ENCODE measurements at places on chromosomes 2 and 18.

GRCh38 chr2:191167766-191168165 lies 17.0 kb upstream of the STAT4 start:
- DNase-seq = peak; percentile 91

- DNase-seq = no peak
These were observed 310.7 kb upstream of the MYT1L start for GRCh38 chr2:2641541-2642410.

GRCh38 chr2:54289917-54290316 lies 33.9 kb upstream of the TSPYL6 start:
- DNase-seq = no peak

DNA sequence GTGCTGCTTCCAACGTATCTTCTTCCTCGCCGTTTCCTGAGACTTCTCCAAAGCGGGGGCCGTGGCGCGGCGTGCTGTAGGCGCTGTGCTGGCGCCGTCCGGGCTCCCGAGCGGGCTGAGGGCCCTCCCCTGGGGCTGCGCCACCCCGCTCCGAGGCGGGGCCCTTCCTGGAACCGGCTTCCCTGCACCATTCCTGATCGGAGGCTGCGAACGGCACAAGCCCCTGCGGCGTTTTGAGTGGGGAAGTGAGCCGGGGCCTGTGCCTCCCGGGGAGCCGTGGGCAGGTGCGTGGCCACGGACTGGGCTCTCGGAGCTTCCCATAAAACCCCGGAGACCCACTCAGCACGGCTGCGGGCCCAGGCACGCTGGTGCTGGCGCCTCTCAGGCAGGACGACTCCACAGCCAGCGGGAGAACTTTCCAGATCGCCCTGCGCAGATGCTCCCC lies 74.7 kb downstream of the PSMG2 start:
- no peak for DNase-seq

DNA sequence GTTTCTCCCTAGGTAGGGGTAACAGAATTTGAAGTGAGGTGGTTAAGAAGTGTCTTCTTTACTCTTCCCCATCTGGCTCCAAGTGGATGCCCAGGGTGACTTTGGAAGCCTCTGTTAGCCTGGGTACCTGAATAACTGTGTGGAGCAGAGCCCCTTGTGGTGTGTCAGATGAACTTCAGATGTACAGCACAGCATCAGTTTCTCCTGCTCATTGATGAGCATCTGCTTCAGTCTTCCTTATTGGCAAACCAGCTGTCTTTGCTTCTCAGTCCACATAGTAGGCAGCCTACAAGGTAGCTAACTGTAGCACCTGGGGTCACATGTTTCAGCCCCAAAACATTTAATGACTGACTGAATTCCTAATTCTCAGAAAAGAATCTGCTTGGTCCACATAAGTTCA lies 56.2 kb upstream of the ATP8B1 start:
- peak; percentile 28 for DNase-seq

GRCh38 chr2:55111570-55112228 lies 61.4 kb upstream of the RTN4 start:
- DNase-seq = peak; percentile 97

DNA sequence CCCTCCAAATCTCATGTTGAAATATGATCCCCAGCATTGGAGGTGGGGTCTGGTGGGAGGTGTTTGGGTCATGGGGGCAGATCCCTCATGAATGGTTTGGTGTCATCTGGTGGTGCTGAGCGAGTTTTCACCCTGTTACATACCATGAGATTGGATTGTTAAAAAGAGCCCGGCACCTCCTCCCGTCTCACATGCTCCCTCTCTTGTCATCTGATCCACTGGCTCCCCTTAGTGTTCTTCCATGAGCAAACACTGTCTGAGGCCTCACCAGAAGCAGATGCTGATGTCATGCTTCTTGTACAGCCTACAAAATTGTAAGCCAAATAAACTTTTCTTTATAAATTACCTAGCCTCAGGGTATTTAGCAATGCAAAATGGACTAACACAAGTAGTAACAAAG lies 405.0 kb upstream of the SLC39A10 start:
- DNase-seq = no peak

DNA sequence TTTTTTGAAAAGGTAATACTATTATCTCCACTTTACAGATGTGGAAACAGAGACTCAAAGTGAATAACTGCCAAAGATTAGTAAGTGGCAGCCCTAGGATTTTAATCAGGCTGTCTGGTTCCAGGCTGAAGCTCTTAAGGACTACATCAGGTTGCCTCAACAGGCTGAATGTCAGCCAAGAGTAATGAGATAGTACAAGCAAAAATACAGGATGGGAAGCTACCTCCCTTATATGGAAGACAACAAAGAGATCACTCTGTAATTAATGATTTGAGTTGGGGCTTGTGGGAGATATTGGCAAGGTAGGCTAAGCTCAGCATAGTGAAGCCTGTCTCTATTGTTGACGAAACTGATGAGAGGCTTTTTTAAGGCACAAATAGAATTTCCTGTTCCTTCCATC lies 323.1 kb downstream of the KCNJ3 start:
- no peak for DNase-seq

DNA sequence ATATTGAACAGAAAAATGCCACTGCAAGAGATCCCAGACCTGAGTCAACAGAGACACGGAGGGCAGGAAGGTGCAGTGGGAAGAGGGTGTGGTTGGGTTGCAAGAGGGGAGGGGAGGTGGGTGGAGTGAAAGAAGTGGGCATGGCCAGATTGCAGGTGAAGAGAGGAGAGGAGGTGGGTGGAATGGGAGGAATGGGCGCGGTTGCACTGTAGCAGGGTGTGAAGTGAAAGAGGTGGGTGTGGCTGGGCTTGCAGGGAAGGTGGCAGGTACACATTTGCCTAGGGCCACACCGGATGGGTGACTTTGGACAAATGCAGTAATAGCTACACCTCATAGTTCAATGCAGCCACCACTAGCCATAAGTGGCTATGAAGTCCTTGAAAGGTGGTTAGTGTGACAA lies 71.1 kb downstream of the DOCK10 start:
- no peak for DNase-seq

- no peak for DNase-seq
These were observed 274.2 kb upstream of the LRRTM4 start for GRCh38 chr2:77796397-77796796.

DNA sequence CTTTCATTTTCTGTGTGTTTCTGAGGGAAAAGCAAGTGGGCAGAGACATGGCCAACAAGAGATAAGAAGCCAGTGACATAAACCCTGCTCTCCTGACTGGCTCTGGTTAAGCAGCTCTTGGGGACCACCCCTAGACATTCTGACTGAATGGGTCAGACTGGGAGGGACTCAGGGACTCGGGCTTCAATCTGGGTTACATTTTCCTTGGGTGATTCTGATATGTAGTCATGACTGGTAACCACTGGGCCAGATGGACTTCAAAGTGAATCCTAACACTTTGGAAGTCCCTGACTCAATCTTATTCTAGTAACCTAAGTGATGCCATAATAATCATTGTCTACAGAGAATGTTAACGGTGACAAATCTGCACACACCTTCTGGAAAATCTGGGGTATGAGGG lies 397.8 kb downstream of the NBAS start:
- DNase-seq = peak; percentile 20

DNA sequence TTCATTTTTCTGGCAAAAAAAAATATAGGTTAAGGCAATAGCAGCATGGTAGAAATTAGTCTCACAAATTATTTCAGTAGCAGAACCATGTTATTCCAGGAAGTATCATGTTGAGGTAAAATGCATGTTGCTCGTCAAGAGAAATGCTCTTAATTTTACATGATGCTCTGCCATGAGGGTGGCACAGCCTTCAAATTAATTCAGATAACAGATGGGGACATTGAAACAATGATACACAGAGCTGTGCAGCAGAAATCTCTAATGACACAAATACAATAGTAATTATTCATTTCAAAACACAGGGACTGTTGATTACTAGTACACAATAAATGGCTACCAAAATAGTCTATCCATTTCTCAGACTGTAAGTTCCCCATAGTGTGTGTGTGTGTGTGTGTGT lies 24.8 kb downstream of the GAREM1 start:
- no peak for DNase-seq

DNA sequence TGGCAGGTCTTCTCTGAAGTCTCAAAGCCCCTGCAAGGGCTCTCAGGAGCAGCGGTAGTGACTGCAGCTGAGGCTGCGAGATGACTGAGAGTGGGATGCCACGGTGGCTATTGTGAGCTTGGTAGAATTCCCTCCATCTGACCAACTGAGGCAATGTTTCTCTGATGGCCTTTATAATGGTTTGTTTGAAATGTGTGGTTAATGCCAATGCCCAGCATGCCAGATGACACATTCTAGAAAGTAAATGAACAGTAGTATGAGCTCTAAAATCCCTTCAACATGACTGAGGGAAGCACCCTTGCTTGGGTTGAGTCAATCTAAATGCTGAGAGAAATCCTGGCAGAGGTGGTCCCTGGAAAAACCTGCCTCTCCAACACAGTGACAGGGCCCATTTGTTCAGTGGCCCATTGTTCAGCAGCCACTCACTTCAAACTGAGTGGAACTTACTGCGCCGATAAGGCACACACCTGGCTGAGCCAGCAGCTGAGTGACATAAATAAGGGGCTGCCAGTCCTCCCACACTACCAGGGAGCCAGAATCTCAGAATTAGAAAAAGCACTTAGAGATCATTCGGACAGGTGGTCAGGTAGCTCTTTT lies 31.7 kb downstream of the SULT1C2 start:
- no peak for DNase-seq

- DNase-seq = no peak
These were observed 1.3 kb upstream of the ACOXL start for GRCh38 chr2:110731064-110731463.

DNA sequence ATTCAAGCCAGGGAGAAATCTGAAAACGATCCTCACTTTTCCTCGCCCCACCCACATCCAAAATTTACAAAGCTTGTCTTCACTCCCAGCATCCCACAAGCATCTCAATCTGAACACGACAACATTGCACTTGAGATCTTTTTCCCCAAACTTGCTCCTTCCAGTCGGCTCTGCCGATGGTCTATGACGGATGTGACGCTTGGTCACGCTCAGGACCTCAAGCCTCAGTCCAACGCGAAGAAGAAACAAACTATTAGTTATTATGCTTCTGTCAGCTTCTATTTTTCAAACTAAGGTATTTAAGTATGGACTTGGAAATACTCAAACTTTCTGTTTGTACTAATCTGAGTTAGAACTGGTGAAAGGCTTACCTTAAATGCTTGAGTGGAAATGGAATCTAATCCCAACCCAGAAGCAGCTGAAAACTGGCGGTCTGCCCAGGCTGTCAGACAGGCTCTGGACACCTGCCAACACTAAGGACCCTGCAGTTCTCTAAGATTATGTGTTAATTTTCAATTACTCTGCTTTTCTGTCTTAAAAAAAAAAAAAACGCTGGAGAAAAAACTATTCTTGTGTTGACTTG lies 132.1 kb upstream of the DNMT3A start:
- DNase-seq = peak; percentile 48

GRCh38 chr18:49096021-49096420 lies 145.3 kb upstream of the SMAD7 start:
- no peak for DNase-seq

DNA sequence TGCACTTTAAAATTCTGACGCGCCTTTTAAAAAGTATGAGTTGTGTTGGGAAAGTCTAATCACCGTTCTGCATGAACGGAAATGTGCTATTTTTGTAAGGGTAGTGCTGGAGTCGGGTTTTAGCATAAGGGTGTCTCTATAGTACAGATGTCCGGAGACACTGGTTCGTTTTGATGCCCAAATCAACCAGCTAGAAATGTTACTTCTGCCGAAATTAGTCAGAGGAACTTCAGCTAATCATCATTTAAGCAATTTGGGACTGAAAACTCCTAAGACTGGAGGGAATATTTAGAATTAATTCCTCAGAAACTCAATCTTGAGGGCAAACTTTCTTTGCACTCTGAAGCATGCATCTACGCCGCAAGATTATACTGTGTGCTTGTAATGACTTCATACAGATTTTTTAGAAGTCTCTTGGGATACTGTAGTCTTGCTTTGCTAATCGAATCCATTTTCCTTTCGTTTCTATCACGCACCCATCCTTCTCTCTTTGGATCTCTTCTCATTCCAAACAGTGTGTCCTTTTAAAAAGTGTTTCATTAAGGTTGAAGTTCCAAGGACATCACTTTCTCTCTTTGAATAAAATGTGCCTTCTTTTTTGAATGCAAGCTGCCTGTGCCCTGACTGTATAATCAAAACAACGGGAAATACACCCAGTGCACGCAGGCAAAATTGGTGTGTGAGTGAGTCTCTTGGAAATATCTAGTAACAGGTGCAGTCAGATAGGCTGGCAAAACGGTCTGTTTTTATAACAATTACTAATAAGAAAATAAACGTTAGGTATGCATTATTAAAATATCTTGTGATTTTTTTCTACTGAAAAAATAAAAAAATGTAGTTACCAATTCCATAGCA lies 270.9 kb upstream of the TCF4 start:
- peak; percentile 73 for DNase-seq

- no peak for DNase-seq
These were observed 45.1 kb downstream of the LBH start for GRCh38 chr2:30276455-30276911.

DNA sequence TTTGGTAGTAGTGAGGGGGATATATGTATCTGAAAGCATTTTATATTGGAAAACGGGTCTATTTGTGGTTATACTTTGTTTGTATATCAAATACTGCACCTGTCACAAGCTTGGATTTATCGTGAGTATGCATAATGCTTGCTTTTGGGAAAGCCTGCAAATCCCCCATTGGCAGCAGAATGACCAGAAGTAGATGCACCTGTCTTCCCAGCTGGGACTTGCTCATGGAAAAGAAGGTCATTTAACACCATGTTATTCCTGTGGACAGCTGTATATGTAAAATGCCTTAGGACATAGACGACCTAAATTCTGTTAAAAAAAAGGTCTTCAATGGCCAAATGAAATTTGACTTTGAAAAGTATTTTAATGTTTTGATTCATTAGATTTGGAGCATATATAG lies 599.4 kb downstream of the XIRP2 start:
- no peak for DNase-seq

- no peak for DNase-seq
These were observed 44.2 kb downstream of the RRM2 start for GRCh38 chr2:10166676-10167292.

GRCh38 chr2:124267794-124268193 lies 242.7 kb downstream of the CNTNAP5 start:
- peak; percentile 84 for DNase-seq

DNA sequence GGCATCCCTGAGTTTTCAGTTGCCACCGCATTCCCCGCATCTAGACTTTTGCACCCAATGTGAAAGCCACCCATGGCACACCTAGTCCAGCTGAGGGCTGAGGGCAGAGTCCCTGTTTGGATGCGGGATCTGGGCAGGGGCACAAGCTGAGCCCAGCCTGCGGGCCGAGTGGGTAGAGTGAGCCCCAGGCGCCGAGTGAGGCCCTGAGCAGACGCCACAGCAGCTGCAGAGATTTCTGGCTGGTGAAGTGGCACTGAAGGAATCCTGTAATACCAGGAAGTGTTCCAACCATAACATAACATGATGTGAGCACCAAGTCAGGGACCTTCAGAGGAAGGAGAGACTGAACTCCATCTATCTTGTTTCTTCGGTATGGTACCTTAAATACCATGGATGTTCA lies 27.7 kb upstream of the FRZB start:
- peak; percentile 40 for DNase-seq

- DNase-seq = no peak
These were observed 27.5 kb downstream of the M1AP start for GRCh38 chr2:74620671-74621070.

GRCh38 chr2:45131587-45131986 lies 122.3 kb upstream of the SIX2 start:
- no peak for DNase-seq

- no peak for DNase-seq
These were observed 1142.1 kb downstream of the DPP10 start for GRCh38 chr2:115584507-115584906.

GRCh38 chr18:69866212-69866611 lies 81.5 kb downstream of the CD226 start:
- DNase-seq = no peak

GRCh38 chr2:19484736-19485135 lies 126.3 kb upstream of the OSR1 start:
- DNase-seq = no peak

Measured in fibroblast of skin of scalp (primary cell).